ENCODE measurements at places on chromosomes 11 and 22. TPM values are rescaled to one million over a fixed set of nuclear protein-coding genes. Genes with fewer than 3 reads are reported as not detected.
A peak's percentile ranks its signal among the peaks of the same experiment; 100 is the strongest.

The TSKU gene
- 69.6 TPM for total RNA-seq

The WBP2NL gene
- total RNA-seq, result not detected

DNA sequence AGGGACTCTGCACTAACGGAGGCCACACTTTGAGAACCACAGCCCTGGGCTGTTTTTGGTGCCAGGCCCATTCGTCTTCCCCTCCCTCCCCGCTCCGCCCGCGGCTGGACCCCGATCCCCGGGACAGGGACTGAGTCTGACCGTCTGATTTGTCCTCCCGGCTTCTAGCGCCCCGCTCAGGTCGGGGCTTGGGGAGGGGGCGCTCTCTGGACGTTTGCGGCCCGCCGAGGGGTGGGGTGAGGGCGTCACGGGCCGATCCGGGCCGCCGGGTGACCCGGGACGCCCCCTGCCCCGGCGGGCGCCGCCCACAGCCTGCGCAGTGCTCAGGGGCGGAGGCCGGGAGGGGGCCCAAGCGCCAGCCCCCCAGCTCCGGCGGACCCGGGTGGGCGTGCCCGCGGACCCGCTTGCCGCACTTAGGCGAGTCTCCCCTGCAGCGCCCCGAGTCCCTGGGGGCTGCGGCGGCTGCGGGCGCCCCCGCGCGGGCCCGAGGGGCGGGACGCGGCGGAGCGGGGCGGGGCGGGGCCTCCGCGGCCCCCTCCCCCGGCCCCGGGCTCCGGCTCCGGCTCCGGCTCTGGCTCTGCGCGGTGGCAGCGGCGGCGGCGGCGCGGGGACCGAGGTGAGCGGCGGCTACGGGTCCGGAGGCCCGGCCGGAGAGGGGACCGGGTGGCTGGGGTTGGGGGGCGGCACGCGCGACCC is 33.7 kb upstream of the PRR5 start:
- H3K36me3 ChIP-seq, result no peaks in the 10 kb centered on the region
- peak overlapping the region; percentile 46 for H3K4me3 ChIP-seq
- peaks cover 24% of the 10 kb centered on the region for H3K27me3 ChIP-seq
- no peaks in the 10 kb centered on the region for H3K4me1 ChIP-seq

The RIMBP3C gene
- total RNA-seq, result 0.23 TPM

DNA sequence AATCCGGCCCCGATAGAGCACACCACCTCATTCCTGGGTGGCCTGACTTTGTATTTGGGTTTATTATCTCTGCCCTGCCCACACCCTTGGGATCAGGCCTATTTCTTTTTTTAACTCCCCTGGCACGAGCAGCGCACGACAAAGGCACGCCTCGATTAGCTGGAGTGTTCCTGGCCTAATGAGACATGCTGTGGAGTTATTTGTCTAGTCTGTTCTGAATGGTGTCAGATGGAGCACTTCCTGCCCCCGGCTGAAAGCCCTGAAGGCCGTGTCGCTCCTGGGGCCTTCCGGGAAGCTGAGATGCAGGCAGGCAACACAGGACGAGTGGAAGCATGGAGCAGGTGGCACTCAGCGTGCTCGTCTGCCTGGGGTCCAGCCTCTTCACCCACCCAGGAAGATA is 47.1 kb downstream of the LARGE1 start:
- H3K27me3 ChIP-seq, result no peaks in the 10 kb centered on the region
- H3K4me3 ChIP-seq, result no peak overlapping the region
- no peaks in the 10 kb centered on the region for H3K4me1 ChIP-seq
- no peaks in the 10 kb centered on the region for H3K36me3 ChIP-seq
- H3K27ac ChIP-seq, result no peak overlapping the region
- DNase-seq, result no peak

DNA sequence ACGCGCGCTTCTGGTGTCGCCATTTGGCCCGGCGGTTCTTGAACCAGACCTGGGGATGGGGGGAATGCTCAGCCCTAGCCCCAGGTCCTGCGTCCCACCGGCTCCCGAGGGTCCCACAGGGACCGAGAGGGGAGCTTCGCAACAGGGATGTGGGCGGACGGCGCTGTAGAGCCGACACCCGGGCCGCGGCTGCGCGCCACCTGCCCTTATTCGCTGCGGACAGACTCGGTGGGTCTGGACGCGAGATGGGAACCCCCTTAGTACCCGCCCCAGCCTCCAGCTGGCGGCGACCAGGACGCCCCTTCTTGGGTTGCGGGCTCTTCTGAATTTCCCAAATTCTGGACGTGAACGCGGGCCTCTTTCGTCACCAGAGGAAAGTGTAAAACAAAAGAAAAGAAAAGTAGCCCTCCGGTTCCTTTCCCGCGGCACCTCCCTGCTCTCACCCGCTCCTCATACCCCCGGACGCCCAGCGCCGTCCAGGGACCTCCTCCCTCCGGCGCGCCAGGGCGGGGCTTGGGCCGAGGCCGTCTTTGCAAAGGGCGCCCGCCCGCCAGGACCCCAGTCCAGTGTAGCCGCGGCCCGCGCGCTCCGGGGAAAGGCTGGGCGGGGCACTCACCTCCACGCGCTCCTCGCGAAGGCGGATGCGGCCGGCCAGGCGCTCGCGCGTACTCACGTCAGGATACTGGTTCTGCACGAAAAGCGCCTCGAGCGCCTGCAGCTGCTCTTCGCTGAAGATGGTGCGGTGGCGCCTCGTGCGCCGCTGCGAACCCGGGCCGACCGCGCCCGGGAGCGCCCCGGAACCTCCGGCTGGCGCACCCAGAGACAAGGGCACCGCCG is 827 bp downstream of the GSC2 start:
- DNase-seq, result no peak
- peaks cover 45% of the 10 kb centered on the region for H3K27me3 ChIP-seq

The PYGM gene
- total RNA-seq, result 1.0 TPM

- DNase-seq, result peak; percentile 77
- H3K36me3 ChIP-seq, result no peaks in the 10 kb centered on the region
- no peaks in the 10 kb centered on the region for H3K27me3 ChIP-seq
- H3K27ac ChIP-seq, result peak overlapping the region; percentile 64
- H3K4me1 ChIP-seq, result peaks cover 21% of the 10 kb centered on the region
These were observed 66.8 kb downstream of the LARGE1 start for GRCh38 chr22:33853200-33854097.

DNA sequence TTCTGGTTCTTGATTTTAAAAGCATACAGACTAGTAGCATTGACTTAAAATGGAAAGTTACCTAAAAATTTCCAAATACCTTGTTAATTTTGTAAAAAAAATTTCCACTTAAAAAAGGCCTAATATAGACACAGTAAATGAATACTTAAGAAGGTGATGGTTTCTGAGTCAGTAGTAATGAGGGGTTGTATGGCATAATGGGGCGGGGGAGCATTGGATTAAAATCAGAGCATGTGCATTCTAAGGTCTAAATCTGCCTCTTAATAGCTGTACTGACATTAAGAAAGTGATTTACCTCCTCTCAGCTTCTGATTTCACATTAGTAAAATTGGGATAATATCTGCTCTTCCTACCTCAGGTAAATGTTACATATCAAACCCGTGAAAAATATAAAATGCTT is 446.5 kb downstream of the AASDHPPT start:
- H3K27ac ChIP-seq, result no peak overlapping the region
- H3K4me3 ChIP-seq, result no peak overlapping the region
- DNase-seq, result no peak
- H3K36me3 ChIP-seq, result no peaks in the 10 kb centered on the region
- no peaks in the 10 kb centered on the region for H3K27me3 ChIP-seq
- no peaks in the 10 kb centered on the region for H3K4me1 ChIP-seq

DNA sequence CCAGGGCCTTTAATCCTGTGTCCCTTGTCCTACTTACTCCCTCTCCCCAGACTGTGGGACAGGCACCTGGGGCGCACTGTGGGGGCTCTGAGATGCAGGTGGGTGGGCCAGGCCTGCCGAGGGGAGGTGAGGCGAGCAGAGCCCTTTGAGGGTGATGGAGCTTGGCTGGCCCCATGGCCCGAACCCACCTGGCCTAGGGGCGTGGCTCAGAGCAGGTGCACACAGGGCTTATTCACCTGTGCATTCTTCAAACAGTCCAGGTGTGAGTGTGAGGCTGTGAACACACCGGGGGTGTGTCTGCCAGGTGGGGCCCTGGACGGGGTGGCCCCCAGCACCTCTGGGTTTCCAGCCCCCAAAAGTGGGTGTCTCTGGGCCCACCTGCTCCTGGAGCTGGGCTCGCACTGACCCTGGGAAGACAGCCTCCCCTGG is 9.0 kb upstream of the MUC5AC start:
- no peaks in the 10 kb centered on the region for H3K36me3 ChIP-seq
- H3K4me1 ChIP-seq, result peaks cover 31% of the 10 kb centered on the region
- H3K4me3 ChIP-seq, result no peak overlapping the region
- no peak for DNase-seq
- H3K27me3 ChIP-seq, result no peaks in the 10 kb centered on the region
- no peak overlapping the region for H3K27ac ChIP-seq

DNA sequence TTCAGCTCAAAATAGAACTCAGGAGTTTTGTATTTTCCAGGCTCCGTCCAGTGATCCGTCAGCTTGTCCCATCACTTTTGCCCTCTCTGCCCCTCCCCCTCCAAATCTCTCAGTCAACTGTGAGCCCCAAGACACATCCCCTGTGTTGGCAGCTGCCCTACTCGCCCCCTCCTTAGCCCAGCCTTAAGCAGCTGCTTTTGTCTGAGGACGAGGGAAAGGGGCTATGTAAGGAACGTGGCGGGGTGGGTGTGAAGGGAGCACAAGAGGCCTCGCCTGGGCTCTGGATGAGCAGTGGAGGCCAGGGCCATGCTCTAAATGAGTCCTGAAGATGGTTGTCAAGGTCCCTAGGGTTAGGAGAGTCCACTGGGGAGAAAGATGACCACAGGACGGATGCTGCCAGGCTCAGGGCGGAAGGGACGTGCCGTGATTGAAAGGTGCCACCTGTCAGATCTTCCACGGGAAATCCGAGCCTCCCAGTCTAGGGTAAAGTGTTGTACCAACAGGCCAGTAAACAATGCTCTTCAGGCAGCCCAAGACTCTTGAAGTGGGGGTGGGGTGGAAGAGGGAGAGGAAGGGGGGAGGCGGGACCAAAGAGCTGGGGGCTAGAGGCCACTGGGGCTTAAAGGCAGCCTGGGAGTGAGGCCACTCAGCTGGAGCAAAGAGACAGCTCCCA is at the start of gene SMTNL1:
TSS of gene SMTNL1 (plus strand) at position 649 of the 673 bp plus-strand sequence. CDS start 5,048 bp downstream, outside the sequence.
- peaks cover 2% of the 10 kb centered on the region for H3K27me3 ChIP-seq
- H3K4me1 ChIP-seq, result no peaks in the 10 kb centered on the region
- H3K4me3 ChIP-seq, result no peak within 1 kb of the TSS
- no peaks in the 10 kb centered on the region for H3K36me3 ChIP-seq
- no peak within 1 kb of the TSS for H3K27ac ChIP-seq

DNA sequence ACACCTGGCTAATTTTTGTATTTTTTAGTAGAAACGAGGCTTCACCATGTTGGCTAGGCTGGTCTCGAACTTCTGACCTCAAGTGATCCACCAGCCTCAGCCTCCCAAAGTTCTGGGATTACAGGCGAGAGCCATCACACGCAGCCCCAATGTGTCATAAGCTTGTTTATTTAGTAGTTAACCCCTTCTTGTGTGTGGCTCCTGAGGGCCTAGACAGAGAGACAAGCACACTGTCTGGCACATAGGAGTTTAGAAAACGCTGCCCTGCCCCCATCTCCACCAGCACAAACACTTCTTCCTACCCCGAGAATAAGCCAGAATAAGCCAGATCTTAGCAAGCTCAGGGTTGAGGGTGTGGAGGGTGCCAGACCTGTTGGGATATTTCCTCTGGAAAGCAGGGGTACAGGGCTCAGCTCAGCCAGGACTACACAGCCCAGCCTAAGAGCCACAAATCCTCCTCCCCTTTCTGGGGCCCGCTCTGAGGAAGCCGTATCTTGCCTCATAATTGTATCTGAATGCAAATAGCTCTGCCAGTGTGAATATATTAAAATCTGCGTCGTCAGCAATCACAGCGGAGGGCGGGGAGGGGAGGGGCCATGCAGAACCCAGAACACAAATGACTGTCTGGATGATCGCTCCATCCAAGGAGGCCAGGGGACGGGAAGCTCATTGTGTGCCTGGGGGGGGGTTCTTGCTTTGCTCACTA is 247.3 kb downstream of the MN1 start:
- DNase-seq, result peak; percentile 49
- H3K27ac ChIP-seq, result no peak overlapping the region
- no peaks in the 10 kb centered on the region for H3K27me3 ChIP-seq
- H3K4me1 ChIP-seq, result peaks cover 5% of the 10 kb centered on the region
- no peaks in the 10 kb centered on the region for H3K36me3 ChIP-seq

DNA sequence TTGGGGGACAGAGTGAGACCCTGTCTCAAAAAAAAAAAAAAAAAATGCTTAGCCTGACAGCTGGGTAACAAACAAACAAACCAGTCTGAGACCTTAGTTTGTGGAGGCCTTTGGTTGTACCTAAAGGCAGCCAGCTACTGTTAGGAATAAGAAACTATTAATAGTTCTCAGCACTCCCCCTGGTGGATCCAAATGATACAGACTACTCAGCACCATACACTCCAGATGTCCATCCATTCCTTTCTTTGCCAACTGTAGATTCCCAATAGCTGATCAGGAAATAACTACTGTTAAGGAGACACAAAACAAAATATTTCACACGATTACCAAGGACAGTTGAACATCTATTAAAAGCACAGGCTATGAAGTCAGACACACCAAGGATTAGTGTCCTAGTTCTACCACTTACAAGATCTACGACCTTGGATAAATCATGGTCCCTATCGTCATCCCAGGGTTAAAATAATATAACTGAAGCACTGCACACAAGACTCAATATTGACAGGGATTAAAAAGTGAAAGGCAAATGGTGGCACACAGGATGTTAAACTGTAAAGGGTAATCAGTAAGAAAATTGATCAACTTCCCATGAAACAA is 17.2 kb downstream of the CLDN25 start:
- H3K27ac ChIP-seq, result no peak overlapping the region
- H3K4me1 ChIP-seq, result no peaks in the 10 kb centered on the region
- no peak overlapping the region for H3K4me3 ChIP-seq

DNA sequence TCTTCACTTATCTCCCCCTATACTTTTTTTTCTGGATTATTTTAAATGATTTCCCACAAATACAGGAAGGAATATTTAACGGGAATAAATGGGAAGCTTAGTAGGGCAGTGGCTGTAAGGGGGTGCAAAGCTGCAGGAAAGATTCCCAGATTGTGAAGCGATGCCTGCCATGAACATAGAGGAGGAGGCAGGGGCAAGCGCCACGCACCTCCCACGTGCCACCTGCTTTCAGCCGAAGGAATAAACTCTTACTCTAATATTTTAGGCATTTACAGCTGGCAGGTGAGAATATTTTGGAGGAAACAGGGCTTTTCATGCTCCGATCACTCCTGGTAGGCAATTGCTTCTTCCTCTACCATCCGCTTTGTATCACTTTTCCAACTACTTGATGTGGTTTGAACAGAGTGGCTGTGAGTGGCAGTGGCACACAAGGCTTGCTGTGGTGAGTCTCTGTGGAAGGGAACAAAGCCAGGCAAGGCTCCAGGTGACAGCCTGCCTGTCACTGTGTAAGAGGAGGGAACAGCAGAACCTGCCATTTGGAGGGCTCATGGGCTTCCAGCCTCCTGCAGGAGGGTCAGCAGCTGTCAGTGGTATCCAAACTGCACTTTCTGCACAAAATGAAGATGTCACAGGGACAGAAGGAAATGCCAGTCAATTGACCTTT is 54.5 kb upstream of the PLET1 start:
- no peaks in the 10 kb centered on the region for H3K36me3 ChIP-seq
- H3K4me3 ChIP-seq, result no peak overlapping the region
- H3K27ac ChIP-seq, result no peak overlapping the region

- no peaks in the 10 kb centered on the region for H3K36me3 ChIP-seq
- no peak overlapping the region for H3K4me3 ChIP-seq
- peaks cover 14% of the 10 kb centered on the region for H3K27me3 ChIP-seq
- H3K27ac ChIP-seq, result no peak overlapping the region
- DNase-seq, result peak; percentile 14
These were observed 67.9 kb upstream of the GRK3 start for GRCh38 chr22:25496396-25497064.
